Fibroblast of mammary gland (primary cell): ENCODE measurements at places on chromosomes 16 and 17.

DNA sequence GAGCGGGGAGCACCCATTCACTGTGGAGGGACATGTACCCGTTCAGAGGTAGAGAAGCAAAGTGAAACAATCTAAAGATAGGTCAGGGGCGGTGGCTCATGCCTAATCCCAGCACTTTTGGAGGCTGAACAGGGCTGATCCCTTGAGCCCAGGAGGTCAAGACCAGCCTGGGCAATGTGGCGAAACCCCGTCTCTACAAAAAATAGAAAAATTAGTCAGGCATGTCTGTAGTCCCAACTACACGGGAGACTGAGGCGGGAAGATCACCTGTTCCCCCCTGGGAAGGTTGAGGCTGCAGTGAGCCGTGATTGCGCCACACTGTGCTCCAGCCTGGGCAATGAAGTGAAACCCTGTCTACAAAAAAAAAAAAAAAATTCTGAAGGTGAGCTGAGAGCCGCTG is 21.7 kb downstream of the MYL4 start:
- DNase-seq, result no peak

DNA sequence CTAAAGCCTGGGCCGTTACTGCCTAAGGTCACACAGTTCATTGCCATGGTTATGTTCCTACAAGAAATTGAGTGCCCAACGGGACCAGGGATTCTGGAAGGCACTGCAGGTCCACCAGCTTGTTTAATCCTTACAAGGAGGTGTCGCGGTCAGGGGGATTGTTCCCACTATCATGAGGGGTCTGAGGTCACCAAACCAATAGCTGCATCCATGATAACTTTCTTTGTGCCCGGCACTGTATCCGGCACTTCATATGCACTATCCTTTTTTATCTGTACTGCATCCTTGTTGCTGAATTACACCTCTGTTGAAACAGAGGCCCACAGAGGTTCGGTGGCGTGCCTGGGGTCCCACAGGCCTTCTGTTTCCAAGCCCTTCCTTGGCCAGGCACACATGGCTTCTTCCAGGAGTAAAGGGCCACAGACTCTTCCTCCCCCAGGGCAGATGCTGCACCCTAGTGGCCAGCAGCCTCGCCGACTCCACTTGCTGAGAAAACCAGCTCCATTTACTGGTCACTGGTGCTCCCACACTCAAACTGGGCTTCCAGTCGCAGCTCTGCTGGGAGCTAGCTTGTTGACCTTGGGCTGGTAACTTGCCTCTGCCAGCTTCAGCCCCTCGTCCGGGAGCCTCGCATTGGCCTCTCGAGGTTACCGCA is 82.0 kb upstream of the PLCG2 start:
- peak; percentile 54 for DNase-seq

GRCh38 chr17:83175822-83176622 is 96.6 kb downstream of the METRNL start:
- no peak for DNase-seq

DNA sequence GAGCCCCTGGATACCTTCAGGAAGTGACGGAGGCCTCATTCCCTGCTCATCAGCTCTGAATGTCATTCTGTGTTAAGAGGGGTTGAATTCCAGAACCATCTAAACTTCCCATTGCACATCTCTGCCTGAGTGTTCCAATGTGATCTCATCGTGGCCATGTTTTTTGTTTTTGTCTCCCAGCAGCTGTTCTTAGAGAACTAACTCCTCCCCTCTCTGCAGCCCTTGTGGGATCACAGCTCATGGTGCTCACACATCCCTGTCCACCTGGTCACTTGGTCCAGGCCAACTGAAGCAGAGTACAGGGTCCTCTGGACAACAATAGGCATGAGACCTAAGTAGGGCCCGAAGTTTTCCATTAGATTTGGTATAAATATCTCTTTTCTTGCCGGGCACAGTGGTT is 6.0 kb upstream of the SYT17 start:
- DNase-seq, result peak; percentile 10

- peak; percentile 29 for DNase-seq
Measured at GRCh38 chr16:82987767-82988166, 361.0 kb downstream of the CDH13 start.

GRCh38 chr17:36647636-36648035 is 46.3 kb downstream of the MRM1 start:
- DNase-seq, result no peak

GRCh38 chr16:66717776-66718175 is 21.2 kb upstream of the CMTM4 start:
- DNase-seq, result no peak

DNA sequence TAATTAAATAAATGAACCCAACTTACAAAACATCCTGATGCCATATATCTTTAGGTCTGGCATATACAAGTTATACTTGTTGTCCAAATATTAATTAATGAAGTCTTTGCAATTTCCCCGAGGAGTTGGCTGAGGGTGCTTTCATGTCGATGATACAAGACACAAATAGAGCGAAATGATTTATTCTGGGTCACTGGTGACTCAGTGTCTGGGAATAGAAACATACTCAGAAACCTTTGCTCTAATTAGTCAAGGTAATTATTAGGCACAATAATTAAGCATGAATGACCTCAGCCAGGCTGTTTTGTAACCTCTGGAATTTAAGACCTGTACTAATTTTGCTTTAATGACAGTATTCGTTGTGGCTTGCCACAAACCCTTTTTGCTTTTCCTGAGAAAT is 37.0 kb upstream of the HAPSTR1 start:
- peak; percentile 50 for DNase-seq
